ENCODE measurements at places on chromosomes 1 and 21.

- DNase-seq = no peak
Observed at GRCh38 chr1:161047436-161048420, 2.0 kb upstream of the USF1 start.

DNA sequence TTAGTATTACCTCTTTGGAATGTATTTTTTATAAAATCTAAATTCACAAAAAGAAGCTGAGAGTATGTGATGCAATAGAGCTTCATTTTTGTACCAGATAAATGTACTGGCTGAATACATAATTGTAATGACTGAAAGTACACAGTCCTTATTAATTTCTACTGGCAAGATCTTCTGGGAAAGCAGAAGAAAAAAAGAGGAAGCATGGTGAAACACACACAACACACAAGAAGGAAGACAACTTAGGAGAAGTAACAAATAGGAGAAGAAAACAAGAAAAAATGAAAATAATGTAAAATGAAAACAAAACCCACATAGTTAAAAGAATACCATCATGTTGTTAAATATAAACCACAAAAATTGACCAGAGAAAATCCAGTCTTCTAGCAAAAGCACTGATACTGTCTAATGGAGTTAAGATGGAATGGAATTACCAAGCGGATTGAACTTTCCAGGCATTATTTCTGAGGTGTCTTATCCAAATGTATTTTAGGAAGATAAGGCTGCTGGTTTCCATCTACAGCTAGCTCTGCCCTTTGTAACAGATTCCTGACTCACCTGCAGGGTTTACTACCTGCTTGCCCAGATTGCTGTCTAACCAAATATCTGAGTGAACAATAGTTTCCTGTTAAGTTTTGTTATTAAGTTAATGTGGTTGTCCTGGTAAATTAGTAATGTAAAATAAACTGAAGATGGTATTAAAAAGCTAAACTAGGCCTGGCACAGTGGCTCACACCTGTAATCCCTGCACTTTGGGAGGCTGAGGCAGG, 4.5 kb upstream of the COP1 start:
- no peak for DNase-seq

- DNase-seq = no peak
Observed at GRCh38 chr1:154222918-154223317, 2.2 kb downstream of the UBAP2L start.

- DNase-seq = no peak
Observed at GRCh38 chr1:223825767-223826748, 19.7 kb downstream of the TP53BP2 start.

GRCh38 chr1:101136739-101137138, 100.1 kb upstream of the S1PR1 start:
- DNase-seq = no peak

- no peak for DNase-seq
Observed at GRCh38 chr1:176800978-176801513, 338.1 kb downstream of the PAPPA2 start.
